ENCODE measurements at places on chromosomes 7 and 10.
A peak's percentile ranks its signal among the peaks of the same experiment; 100 is the strongest.

DNA sequence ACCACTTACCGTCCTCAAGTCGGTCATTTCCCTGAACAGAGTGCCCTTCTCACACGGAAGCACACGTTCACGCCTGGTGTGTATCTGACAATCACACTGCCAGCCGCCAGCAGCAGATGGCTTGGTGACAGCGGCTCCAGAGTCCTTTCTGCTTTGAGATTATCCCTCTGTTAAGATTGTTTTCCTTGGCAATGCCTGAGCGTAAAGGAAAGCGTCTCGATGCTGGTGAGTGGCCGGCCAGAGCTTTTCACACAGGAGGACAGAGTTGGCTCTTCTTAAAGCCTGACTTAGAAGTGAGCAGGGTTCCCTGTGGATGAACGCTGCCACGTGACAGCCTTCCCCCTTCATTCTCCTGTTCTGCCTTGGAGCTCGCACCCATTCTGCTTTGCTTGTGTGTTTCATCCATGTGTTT is 22.1 kb upstream of the PRKAR1B start:
- H3K27me3 ChIP-seq, result no peaks in the 10 kb centered on the region
- DNase-seq, result no peak

DNA sequence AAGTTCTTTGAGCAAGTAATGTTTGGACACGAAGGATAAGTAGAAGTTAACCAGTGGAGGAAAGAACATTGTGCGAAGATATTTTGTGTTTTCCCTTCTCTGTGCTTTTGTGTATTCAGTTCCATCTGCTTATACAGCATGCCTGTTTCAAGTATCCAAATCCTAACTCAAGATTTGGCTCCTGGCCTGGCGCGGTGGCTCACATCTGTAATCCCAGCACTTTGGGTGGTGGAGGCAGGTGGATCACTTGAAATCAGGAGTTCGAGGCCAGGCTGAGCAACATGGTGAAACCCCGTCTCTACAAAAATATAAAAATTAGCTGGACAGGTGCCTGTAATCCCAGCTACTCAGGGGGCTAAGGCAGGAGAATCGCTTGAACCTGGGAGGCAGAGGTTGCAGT is 40.8 kb upstream of the TPST1 start:
- H3K27ac ChIP-seq, result no peak overlapping the region
- H3K4me3 ChIP-seq, result no peak overlapping the region
- H3K36me3 ChIP-seq, result no peaks in the 10 kb centered on the region

GRCh38 chr10:115525141-115525540 is 432.0 kb downstream of the ATRNL1 start:
- no peaks in the 10 kb centered on the region for H3K27me3 ChIP-seq
- DNase-seq, result no peak
- no peaks in the 10 kb centered on the region for H3K36me3 ChIP-seq
- H3K27ac ChIP-seq, result no peak overlapping the region
- H3K4me3 ChIP-seq, result no peak overlapping the region
- H3K4me1 ChIP-seq, result no peaks in the 10 kb centered on the region

- DNase-seq, result no peak
- no peaks in the 10 kb centered on the region for H3K36me3 ChIP-seq
- peaks cover 13% of the 10 kb centered on the region for H3K4me1 ChIP-seq
- no peak overlapping the region for H3K4me3 ChIP-seq
- H3K27me3 ChIP-seq, result no peaks in the 10 kb centered on the region
Measured at GRCh38 chr7:92813390-92814024, 22.9 kb downstream of the CDK6 start.

GRCh38 chr10:61733358-61733940 is 70.7 kb downstream of the CABCOCO1 start:
- H3K4me3 ChIP-seq, result no peak overlapping the region
- H3K27ac ChIP-seq, result no peak overlapping the region
- no peak for DNase-seq
- no peaks in the 10 kb centered on the region for H3K27me3 ChIP-seq
- H3K36me3 ChIP-seq, result no peaks in the 10 kb centered on the region

DNA sequence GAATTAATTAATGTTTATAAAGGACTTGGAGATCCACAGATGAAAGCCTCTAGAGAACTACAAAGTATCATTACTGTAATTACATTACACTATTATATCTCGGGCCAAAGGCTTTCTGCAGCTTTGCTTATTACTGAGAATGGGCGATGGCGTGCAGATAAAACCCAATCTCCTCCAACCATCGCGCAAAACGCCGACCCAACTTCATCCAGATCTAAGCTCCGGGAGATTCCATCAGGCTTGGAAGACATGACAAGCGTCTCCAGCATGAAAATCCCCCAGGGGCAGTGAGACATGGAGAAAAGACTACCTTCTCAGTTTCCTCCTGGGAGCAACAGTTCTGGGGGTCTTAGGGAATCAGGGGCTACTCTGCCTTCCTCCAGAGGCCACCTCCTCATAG is 42.2 kb upstream of the CUX1 start:
- no peak overlapping the region for H3K27ac ChIP-seq
- no peak overlapping the region for H3K4me3 ChIP-seq
- no peaks in the 10 kb centered on the region for H3K27me3 ChIP-seq
- no peaks in the 10 kb centered on the region for H3K4me1 ChIP-seq

GRCh38 chr7:1735262-1735661 is 65.2 kb downstream of the ELFN1 start:
- no peaks in the 10 kb centered on the region for H3K36me3 ChIP-seq
- H3K27me3 ChIP-seq, result no peaks in the 10 kb centered on the region
- no peak overlapping the region for H3K4me3 ChIP-seq

DNA sequence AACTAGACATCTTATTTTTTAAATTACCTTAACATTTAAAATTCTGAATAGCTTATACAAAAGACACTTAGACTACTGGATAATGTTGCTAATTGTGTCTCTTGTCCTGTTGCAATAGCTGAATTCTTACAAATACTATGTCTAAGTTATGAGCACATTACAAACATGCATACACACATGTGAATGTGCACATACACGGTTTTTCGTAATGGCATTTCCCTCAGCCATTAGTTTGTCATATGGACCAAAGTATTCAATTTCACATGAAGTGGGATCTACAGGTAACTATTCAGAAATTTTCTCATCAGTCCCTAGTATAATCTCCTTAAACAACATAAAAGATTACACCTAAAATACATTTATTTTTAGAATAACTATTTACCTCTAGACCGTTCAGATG is 178.6 kb upstream of the BET1 start:
- no peaks in the 10 kb centered on the region for H3K27me3 ChIP-seq
- no peak overlapping the region for H3K27ac ChIP-seq
- no peaks in the 10 kb centered on the region for H3K4me1 ChIP-seq
- no peak for DNase-seq
- H3K4me3 ChIP-seq, result no peak overlapping the region

DNA sequence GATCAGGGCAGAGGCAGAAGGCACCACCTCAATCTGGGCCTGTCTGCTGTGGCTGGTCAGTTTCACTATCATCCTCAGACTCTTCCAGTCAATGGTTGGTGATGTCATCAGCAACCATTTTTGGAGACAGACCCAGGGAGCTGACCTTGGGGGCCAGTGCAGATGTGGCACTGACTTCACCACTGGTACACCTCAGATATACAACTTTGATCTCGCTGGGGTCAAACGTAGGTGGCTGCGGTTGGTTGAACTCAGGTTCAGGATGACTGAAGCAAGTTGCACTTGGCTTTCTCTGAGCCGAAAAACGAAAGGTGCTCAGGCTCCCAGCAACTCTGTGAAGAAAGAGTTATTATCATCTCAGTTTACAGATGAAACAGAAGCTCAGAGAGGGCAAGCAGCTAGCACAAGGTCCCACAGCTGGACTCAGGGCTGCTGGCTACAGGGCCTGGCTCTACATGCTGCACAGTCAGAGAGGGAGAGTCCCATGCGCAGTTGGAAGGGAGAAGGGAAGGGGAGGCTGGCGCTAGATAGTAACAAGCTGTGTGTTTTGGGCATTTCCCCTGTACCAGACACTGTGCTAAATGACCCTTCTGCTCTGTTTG is 27.2 kb downstream of the ANKRD16 start:
- H3K4me3 ChIP-seq, result no peak overlapping the region
- no peaks in the 10 kb centered on the region for H3K27me3 ChIP-seq
- H3K27ac ChIP-seq, result no peak overlapping the region
- H3K4me1 ChIP-seq, result no peaks in the 10 kb centered on the region
- DNase-seq, result no peak

DNA sequence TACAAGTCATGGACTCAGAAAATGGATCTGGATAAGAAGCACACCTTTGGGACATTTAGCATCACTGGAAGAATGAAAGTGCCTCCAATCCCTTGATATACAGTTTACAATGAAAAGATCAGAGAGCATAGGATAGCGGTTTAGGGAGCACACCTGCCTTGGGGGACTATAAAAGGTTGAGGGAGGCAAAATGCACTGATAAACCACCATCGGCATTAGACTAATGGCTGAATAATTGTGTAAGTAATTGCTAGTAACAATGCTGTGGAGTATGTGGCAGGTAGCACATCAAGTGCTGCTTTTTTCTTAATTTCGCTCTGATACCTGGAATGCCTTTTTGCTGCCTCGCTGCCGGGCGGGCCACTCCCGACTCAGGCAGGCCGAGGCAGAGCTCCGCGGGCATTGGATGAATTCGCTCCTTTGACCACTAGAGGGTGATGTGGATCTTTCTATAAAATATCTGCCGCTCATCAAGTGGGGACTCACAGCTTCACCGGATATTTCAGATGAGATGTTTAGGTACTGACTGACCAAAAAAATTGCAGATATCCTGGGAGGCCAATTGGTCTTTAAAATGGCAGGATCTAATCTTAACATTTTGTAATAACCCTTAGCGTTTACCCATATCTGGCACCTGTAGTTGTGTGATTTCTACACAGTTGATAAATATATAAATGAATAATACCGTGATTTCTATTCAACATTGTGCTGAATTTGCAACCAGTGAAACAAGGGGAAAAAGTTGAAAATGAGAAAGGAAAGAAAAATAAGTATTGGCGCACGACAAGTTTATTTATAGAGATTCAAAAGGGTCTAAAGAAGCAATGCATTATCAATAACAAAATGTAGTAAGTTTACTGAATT is 116.8 kb upstream of the PRSS1 start:
- no peak overlapping the region for H3K4me3 ChIP-seq
- DNase-seq, result peak; percentile 52
- H3K27me3 ChIP-seq, result no peaks in the 10 kb centered on the region
- peaks cover 2% of the 10 kb centered on the region for H3K4me1 ChIP-seq
- no peak overlapping the region for H3K27ac ChIP-seq

DNA sequence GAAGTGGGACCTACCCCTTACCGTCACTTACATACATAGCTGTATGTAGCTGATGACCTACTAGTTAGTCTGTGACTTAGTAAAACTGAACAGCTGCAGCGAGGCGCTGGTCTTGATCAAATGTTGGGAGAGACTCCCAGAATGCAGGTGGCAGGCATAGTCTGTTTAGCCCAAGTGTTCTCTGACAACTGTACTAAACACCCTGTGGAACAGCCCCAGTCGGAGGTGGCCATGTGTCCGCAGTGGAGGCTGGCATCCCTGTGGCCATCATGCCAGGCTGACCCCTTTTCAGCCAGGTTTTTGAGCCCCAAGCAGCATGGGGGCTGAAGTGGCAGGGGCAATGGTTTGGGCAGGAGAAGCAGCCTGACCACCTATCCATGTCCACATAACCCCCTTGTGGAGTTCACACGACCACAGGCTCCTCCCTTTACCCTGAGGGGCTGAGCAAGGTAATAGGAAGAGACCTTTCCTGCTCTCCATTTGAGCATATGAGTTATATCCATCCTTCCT is 7.2 kb downstream of the ADCY1 start:
- no peak overlapping the region for H3K27ac ChIP-seq
- H3K27me3 ChIP-seq, result peaks cover 2% of the 10 kb centered on the region
- no peaks in the 10 kb centered on the region for H3K4me1 ChIP-seq
- H3K36me3 ChIP-seq, result no peaks in the 10 kb centered on the region
- H3K4me3 ChIP-seq, result no peak overlapping the region

GRCh38 chr10:5502061-5502521 is 2.7 kb upstream of the CALML5 start:
- H3K27me3 ChIP-seq, result peaks cover 30% of the 10 kb centered on the region
- no peak overlapping the region for H3K27ac ChIP-seq
- no peaks in the 10 kb centered on the region for H3K4me1 ChIP-seq
- DNase-seq, result no peak
- H3K4me3 ChIP-seq, result no peak overlapping the region
- no peaks in the 10 kb centered on the region for H3K36me3 ChIP-seq

- H3K4me3 ChIP-seq, result no peak overlapping the region
- no peaks in the 10 kb centered on the region for H3K4me1 ChIP-seq
- H3K36me3 ChIP-seq, result no peaks in the 10 kb centered on the region
- H3K27ac ChIP-seq, result no peak overlapping the region
- H3K27me3 ChIP-seq, result no peaks in the 10 kb centered on the region
Measured at GRCh38 chr10:51615764-51616298, 83.6 kb downstream of the CSTF2T start.

- H3K27ac ChIP-seq, result no peak overlapping the region
- no peaks in the 10 kb centered on the region for H3K27me3 ChIP-seq
- no peaks in the 10 kb centered on the region for H3K4me1 ChIP-seq
- no peaks in the 10 kb centered on the region for H3K36me3 ChIP-seq
- no peak overlapping the region for H3K4me3 ChIP-seq
Measured at GRCh38 chr7:65798111-65799075, 74.5 kb upstream of the VKORC1L1 start.

DNA sequence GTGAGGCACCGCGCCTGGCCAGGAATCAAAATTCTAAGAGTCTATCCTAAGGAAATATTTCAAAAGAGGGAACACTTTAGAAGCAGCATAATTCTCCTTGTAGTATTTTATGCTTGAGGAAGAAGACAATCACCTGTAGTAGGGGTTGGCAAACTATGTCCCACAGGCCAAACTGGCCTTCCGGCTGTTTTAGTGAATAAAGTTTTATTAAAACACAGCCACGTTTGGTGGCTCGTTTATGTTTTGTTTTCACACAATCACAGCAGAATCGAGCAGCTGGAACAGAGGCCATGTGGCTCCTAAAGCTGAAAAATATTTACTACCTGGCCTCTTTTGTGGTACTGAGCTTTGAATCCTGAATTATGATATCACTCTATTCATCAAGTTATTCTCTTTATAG is 131.7 kb upstream of the TNS3 start:
- no peak overlapping the region for H3K4me3 ChIP-seq
- DNase-seq, result no peak
- H3K4me1 ChIP-seq, result no peaks in the 10 kb centered on the region
- no peaks in the 10 kb centered on the region for H3K36me3 ChIP-seq
- no peak overlapping the region for H3K27ac ChIP-seq

All from T-cell (primary cell).